ENCODE measurements at places on chromosomes 5 and 9.

DNA sequence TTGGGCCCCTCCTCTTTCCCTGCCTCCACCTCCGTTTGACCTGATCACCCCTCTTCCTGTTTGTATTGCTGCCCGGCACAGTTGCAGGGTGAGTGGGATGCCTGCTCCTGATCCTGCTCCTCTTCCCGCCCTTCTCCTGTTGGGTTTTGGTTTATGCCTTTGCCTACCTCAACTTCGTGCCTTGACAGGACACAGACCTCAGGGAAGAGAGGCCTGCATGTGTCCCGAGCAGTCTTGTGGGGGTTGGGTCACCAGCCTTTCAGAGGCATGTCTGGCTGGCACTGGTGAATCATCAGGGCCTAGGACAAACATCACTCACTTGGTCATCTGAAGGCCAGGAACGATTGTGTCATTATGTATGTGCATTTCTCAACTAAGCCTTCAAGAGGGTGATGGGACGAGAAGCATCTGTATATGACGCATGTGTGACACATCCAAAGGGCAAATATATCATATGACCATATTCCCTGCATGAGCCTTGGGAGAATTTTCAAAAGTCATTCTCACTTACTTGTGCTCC lies 56.9 kb downstream of the NPR3 start:
- H3K36me3 ChIP-seq = no peaks in the 10 kb centered on the region
- peaks cover 32% of the 10 kb centered on the region for H3K27me3 ChIP-seq
- no peak for DNase-seq
- H3K4me3 ChIP-seq = no peak overlapping the region
- no peaks in the 10 kb centered on the region for H3K4me1 ChIP-seq

- no peak for DNase-seq
- H3K4me1 ChIP-seq = no peaks in the 10 kb centered on the region
- no peaks in the 10 kb centered on the region for H3K27me3 ChIP-seq
- no peak overlapping the region for H3K27ac ChIP-seq
- H3K36me3 ChIP-seq = no peaks in the 10 kb centered on the region
Measured at GRCh38 chr5:118548761-118549720, 439.3 kb downstream of the DTWD2 start.

GRCh38 chr9:83505282-83505681 lies 32.9 kb downstream of the FRMD3 start:
- no peaks in the 10 kb centered on the region for H3K36me3 ChIP-seq
- no peak overlapping the region for H3K4me3 ChIP-seq
- DNase-seq = no peak
- H3K27me3 ChIP-seq = no peaks in the 10 kb centered on the region
- H3K27ac ChIP-seq = no peak overlapping the region
- peaks cover 9% of the 10 kb centered on the region for H3K4me1 ChIP-seq

GRCh38 chr5:22319798-22320197 lies 533.3 kb downstream of the CDH12 start:
- no peak overlapping the region for H3K4me3 ChIP-seq
- H3K27ac ChIP-seq = no peak overlapping the region
- H3K4me1 ChIP-seq = no peaks in the 10 kb centered on the region
- H3K36me3 ChIP-seq = no peaks in the 10 kb centered on the region
- H3K27me3 ChIP-seq = no peaks in the 10 kb centered on the region

GRCh38 chr9:28999057-28999456 lies 1425.8 kb upstream of the C9orf72 start:
- H3K4me3 ChIP-seq = no peak overlapping the region
- H3K27ac ChIP-seq = no peak overlapping the region
- no peaks in the 10 kb centered on the region for H3K36me3 ChIP-seq
- DNase-seq = no peak
- no peaks in the 10 kb centered on the region for H3K27me3 ChIP-seq

GRCh38 chr5:57302643-57303042 lies 128.8 kb downstream of the GPBP1 start:
- peaks cover 5% of the 10 kb centered on the region for H3K4me1 ChIP-seq
- H3K4me3 ChIP-seq = no peak overlapping the region
- DNase-seq = no peak
- no peaks in the 10 kb centered on the region for H3K36me3 ChIP-seq
- no peaks in the 10 kb centered on the region for H3K27me3 ChIP-seq
- no peak overlapping the region for H3K27ac ChIP-seq

DNA sequence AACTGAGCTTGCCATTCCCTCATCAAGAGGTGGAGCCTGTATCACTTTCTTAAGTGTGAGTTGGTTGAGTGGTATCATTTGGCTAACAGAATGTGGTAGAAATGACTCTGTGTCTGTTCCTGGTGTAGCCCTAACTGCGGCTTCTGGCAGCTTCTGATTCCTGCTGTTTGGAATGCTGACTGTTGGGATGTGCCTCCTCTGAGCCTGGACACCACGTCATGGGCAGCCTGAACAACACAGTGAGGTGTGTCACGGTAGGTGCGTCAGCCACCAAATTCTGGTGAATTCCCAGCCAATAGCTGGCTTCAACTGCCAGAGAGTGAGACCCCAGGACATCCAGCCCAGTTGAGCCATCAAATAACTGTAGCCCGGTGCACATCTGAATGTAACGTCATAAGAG lies 6.1 kb upstream of the C9orf152 start:
- H3K27ac ChIP-seq = no peak overlapping the region
- no peaks in the 10 kb centered on the region for H3K4me1 ChIP-seq
- no peak for DNase-seq
- H3K4me3 ChIP-seq = no peak overlapping the region
- H3K27me3 ChIP-seq = peaks cover 6% of the 10 kb centered on the region

DNA sequence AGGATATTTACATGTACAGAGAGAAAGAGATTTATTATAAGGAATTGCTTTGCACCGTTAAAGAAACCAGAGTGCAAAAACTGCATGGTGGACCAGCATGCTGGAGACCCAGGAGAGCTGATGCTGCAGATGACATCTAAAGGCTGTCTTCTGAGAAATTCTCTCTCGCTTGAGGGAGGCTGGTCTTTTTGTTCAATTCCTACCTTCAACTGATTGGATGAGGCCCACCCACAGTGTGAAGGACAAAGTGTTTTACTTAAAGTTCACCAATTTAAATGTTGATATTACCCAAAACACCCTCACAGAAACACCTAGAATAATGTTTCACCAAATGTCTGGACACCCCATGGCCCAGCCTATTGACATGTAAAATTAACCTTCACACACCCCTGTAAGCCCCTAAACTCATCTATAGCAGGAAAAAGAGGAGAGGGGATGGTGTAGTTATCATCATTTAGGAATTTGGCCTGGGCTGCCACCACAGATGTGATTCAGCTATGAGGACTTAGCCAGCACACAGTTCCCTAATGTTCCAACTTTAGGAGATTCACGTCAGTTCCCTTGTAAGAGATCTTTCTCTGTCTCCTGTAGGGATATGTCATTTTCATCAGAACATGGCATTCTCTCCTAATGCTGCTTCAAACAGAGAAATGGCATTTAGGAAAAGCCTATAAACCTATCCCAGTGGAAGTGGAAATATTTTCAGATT lies 358.2 kb upstream of the TLE4 start:
- H3K4me3 ChIP-seq = no peak overlapping the region
- no peak overlapping the region for H3K27ac ChIP-seq
- no peaks in the 10 kb centered on the region for H3K4me1 ChIP-seq
- peaks cover 8% of the 10 kb centered on the region for H3K27me3 ChIP-seq

- H3K27ac ChIP-seq = no peak overlapping the region
- H3K4me3 ChIP-seq = no peak overlapping the region
- H3K36me3 ChIP-seq = no peaks in the 10 kb centered on the region
- DNase-seq = no peak
- H3K27me3 ChIP-seq = no peaks in the 10 kb centered on the region
Measured at GRCh38 chr5:59790376-59790775, 103.2 kb downstream of the PDE4D start.

Measured in effector memory CD8-positive, alpha-beta T cell (primary cell).